ENCODE measurements at places on chromosomes 3 and 15. TPM values are rescaled to one million over a fixed set of nuclear protein-coding genes. Genes with fewer than 3 reads are reported as not detected.

The HIGD2B gene
- total RNA-seq: not detected

The PPP1R14D gene
- total RNA-seq: not detected

The SERINC4 gene
- total RNA-seq: not detected

The GP9 gene
- not detected for total RNA-seq

The SCN11A gene
- not detected for total RNA-seq

The LEKR1 gene
- total RNA-seq: 0.38 TPM

The CFAP20DC gene
- 2.8 TPM for total RNA-seq

The DGKG gene
- total RNA-seq: 0.16 TPM

The GPR149 gene
- total RNA-seq: not detected

The MCF2L2 gene
- total RNA-seq: 0.76 TPM

The CDHR4 gene
- not detected for total RNA-seq

The ZCWPW2 gene
- not detected for total RNA-seq

The ALDH1L1 gene
- total RNA-seq: 0.25 TPM

The KNSTRN gene
- 10.0 TPM for total RNA-seq

The TFDP2 gene
- 37.1 TPM for total RNA-seq

The ITPR1 gene
- total RNA-seq: 3.6 TPM

The WDR93 gene
- total RNA-seq: 0.25 TPM

The IQCF5 gene
- total RNA-seq: not detected

The SPTBN5 gene
- under 0.01 TPM for total RNA-seq

The SAMD7 gene
- total RNA-seq: not detected

The GOLGA6L7 gene
- not detected for total RNA-seq

The SELENOS gene
- 37.9 TPM for total RNA-seq

The SMCO1 gene
- total RNA-seq: not detected

The PFKFB4 gene
- 7.1 TPM for total RNA-seq

The AGTR1 gene
- total RNA-seq: 0.16 TPM

Measured in mesangial cell (primary cell).